Cortex of kidney (tissue), 1 donor: ENCODE measurements at places on chromosomes 6 and 20.

GRCh38 chr20:34705397-34706301, 1.5 kb downstream of the TP53INP2 start:
- no peak for DNase-seq

DNA sequence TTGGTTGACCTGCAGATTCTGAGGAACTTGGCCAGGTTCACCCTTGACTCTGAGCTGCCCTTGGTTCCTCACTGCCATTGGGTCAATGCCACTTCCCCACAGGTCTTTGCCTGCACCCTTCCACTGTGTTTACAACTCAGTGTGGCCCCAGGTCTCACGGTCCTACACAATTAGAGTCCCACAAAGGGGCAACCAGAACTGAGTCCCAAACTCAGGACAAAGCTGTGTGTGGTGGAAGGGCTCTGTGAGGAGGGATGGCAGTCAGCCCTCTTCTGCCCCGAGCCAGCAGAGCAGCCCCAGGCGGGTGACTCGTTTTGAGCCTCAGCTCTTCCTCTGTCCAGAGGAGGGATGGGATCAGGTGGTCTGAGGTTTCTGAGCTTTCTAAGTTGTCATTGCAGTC, 69.5 kb downstream of the NPEPL1 start:
- DNase-seq = no peak

- no peak for DNase-seq
Measured at GRCh38 chr6:108793516-108794251, 54.5 kb upstream of the ARMC2 start.

DNA sequence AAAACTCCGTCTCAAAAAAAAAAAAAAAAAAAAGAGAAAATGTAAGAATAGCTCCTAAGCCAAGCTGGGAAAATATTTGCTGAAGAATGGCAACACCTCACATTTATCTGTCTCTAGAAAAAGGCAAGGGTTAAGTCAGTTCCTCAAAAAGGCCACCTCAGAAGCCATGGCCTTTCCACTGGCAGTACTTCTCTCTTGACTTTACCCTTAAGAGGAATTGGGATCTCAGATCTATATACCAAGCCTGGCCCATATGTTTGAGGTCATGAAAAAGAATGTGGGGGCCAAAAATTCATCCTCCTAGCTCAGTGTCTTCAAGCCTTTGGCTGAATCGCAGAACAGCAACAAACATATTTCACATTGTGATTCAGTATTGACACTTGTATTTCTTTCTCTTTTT, 10.9 kb upstream of the NCOA3 start:
- DNase-seq = no peak

GRCh38 chr6:109894181-109894580, 83.9 kb upstream of the GPR6 start:
- DNase-seq = no peak

DNA sequence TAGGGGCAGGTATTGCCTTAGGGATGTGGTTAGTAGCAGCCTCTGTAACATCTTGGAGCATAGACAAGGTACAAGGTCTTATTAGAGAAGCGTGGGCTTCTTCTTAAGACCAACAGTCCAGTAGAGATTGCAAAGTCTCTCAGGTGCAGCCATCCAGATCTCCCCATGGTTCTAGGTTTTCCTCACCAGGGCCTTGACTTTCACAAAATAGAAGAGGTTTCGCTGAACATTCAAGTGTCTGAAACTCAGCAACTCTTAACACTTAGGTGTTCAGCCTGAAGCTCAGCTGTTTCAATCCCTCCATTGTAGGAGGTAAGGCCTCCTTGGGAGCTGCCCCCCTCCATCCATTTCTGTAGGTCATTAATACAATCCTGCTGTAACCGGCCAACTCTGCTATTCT, 44.4 kb downstream of the GOPC start:
- DNase-seq = no peak
